Activated CD4-positive, alpha-beta T cell treated with anti-CD3 and anti-CD28 coated beads for 36 hours (primary cell): ENCODE measurements at places on chromosomes 3 and 15.

GRCh38 chr3:47888986-47889757 lies 86.2 kb downstream of the DHX30 start:
- DNase-seq: no peak

- DNase-seq: no peak
Observed at GRCh38 chr3:62632510-62633294, 242.5 kb downstream of the CADPS start.

GRCh38 chr15:36579792-36580431 lies 486 bp downstream of the CDIN1 start:
- peak; percentile 53 for DNase-seq

DNA sequence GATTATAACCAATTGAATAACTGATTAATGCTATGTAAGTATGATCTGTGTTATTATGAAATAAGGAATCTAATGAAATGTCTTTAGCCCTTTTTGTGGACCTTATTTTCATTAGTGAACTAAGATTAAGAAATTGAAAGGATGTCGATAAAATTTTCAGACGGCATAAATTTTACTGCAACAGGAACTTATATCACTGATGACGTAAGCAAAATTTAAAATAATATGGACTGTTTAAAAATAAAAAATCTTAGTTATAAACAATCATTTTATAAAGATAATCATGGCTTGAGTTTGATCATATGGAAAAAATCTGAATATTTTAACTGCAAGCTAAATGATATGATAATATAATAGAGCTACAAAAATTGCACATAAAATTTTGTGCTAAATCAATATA lies 112.7 kb downstream of the SPATA16 start:
- DNase-seq: no peak

- no peak for DNase-seq
Observed at GRCh38 chr3:32256206-32256605, 17.7 kb downstream of the CMTM8 start.

DNA sequence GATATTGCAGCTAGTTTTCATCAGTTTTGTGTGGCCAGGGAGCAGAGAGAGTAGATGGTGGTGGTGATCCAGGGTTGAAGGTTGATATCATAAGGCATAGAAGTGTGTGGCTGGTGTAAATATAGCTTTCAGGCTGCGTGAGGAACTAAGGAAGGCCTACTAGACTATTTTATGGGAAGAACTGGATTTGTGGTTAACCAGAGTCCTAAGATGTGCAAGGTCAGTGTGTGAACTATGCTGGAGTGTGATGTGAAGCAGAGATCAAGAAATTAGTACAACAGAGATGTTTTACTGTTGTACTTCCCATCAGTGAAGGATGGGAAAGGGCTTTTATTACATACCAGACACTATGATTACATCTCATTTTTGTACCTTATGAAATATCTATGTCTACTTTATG lies 41.5 kb downstream of the MAPK6 start:
- DNase-seq: no peak

DNA sequence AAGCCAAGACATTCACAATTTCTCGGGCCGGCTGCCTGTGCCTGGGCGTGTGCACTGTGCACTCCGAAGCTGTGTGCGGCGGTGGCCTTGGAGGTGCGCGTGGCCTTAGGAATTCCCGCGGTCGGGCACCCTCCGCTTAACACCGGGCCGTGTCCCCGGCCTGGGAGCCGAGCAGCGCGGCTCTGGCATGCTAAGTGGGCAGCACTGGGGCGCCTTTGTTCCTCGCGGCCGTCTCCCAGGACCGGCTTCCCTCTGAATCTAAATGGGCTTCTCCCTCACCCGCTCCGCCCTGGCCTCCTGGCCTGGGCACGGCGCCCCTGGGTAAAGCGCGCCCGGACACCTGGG lies 498 bp upstream of the ARNT2 start:
- DNase-seq: peak; percentile 7

GRCh38 chr15:91426412-91426811 lies 326.4 kb downstream of the SV2B start:
- peak; percentile 55 for DNase-seq

DNA sequence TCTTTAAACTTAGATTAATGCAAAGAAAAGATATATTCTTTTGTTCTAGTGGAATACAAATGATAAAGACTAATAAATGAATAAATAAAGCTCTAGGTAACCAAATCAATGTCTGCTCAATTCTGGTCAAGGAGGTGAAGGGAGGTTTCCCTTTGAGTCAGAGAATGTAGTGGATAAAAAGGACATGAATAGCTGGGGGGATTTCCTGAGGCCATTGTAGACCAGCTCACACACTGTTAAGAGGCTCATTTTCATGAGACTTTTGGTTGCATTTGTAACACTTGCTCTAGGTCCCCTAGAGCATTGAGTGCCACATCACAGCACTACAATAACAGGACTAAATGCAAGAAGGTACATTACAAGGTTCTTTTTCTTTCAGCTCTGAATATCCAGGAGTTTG lies 170.7 kb downstream of the TIGIT start:
- DNase-seq: no peak

DNA sequence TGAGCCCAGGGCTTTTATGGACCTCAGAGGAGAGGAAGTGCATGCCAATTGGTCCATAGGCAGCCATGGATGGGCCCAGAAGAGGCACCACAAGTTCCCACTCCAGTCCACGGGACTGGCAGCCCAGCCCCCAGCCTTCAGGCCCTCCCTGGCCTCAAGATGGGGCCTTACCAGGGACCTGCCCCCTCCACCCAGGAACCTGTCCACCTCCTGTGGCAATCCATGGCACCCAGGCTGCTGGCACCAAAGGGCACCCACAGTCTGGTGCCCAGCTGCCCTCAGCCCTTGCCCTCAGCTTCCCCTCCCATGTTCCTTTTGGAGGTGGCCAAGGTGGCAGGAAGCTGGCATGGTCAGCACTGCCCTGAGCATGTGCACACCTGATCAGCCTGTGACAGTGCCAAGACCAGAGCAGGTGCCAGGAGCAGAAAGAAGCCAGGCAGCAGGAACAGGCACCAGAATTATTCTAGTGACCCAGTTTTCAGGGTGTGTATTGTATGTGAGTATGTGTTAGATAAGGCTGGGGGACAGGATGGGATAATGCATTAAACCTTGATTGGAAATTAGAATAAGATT lies 415.0 kb downstream of the NTRK3 start:
- DNase-seq: no peak

DNA sequence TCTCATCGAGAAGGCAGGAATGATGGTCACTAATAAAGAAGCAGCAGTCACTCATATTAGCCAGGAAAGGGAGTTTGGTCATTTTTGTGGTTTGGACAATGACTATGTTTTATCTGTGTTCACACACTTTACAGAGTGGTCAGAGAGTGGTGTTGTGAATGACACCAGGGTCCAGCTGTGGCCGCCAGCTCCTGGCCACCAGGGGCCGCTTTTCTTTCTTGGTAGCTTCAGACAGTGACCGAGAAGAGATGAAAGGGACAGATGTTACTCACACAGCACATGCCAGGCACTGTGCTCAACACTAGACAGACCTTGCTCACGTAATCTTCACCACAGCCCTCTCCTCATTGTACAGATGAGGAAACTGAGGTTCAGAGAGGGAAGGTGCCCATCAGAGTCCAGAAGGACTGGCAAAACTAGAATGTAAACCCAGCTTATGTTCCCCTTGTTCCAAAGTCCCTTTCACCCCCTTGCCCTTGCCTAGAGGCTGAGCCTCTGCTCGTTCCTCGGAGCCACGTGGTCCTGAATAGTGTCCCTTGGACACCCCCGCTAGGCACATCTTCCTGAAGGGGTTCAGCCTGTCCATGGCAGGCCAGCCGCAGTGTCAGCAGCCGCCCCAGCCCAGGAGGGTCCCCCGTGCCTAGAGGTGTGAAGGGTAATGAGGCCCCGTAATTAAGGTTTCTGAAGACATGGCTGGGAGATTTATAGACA lies 55.6 kb downstream of the CYP11A1 start:
- no peak for DNase-seq

DNA sequence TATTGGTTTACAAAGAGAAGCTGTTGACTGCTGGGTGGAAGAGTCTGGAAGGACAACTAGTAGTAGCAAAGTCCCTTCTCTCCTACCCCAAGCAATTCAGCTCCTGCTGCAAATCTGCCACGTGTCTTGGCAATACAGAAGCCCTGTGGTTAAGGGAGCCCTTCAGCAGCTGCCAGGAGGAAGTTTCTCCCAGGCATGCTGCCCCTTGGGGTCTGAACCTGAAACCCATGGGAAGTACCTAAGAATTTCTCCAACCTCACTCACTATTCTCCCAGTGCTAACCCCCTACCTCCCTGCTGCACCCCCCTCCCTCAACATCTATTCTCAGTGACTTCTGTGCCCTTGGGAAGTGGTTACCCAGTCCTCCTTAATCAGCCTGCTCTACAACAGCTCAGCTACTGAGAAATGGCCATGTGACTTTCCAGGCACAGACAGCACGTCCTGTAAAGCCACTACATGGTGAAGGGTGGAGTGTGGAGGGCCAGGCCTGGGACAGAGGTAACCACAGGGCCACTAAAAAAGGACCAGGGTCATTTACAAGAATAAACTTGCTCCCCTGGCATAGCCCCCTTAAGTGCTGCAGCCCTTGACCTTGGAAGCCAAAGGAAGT lies 316.6 kb downstream of the NTRK3 start:
- DNase-seq: no peak

DNA sequence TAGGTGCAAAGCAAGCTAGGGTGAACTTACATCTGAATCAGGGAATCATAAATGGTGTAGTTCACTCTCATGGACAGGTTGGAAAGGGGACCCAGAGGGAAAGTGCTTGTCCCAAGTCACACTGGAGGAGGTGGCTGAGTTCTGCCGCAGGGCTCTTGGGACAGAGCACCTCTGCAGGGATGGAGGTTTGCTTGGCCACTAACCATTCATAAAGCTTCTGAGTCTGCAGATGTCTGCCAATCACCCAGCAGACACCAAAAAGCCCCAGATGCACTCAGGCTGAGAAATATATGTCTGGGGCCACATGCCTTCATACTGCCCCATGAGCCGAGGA lies 17.9 kb upstream of the RTP2 start:
- DNase-seq: no peak

DNA sequence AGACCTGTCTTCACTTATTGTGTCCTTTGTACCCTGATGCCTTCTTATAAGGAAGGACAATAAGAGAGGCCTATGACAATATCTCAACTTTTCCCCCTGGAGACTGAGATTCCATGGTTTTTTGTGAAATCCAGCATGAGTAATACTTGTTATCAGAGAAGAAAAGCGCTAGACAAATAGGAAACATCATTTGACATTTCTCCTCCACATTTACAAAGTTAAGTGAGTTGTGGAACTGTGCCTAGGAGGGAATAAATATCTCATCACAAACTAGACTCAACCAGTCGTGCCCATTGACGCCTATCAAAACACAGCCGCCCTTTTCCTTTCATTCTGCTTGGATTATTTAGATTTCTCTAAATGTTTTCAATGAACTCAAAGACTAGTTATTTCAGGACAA lies 253.1 kb downstream of the MECOM start:
- DNase-seq: no peak

DNA sequence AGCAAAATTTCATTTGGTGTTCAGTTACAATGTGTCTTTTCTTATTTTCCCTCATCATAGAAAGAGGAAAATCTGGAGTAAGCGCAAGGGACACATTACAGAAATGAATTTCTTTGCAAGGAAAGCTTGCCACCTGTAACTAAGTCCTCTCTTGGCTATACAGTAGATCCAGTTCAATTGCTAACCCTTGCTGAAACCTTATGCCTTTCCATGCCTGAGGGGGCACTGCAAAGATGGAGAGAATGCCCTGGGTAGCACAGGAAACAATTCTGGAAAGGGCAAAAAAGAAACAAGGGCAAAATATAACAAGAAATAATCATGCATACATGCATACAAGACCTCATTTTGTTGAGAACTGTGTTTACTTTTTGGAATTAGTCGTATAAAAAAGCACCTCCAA lies 4.3 kb downstream of the CADM2 start:
- no peak for DNase-seq

DNA sequence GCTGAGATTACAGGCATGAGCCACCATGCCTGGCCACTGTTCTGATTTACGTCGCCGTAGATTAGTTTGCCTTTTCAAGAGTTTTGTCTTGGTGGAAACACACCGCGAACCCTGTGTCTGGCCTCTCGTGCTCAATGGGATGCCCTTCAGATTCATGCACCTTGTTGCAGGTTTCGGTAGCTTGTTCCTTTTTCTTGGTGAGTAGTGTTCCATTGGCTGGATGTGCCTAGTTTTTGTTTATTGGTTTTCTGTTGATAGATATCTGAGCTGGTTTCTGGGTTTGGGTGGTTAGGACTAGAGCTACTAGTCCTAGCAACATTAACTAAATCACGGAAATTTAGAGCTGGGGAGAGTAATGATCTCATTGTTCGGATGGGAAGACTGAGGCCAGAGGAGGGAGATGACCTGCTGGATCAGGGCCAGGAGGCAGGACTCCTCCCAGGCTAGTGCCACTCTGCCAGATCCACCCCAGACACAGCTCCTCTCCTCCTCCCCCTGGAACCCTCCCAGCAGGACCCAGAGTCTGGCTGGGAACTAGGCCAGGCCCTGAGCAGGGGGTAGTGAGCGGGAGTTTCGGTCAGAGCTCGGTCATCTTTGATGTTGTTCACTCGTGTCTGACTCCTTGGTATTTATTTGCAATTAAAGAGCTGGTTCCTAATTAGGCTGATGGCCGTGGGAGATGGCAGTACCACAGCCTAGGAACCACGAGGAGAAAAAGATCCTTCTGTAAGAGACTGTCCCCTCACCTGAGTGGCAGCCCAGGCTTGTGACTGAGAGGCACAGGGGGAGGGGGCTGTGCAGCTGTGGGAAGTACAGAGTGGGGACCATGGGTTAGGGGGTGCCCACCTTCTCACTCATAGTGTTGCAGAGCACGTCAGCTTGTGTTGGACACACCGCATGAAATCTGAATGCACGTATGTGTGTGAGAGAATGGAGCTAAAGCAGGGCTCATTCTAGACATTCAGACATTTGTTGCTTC lies 73.4 kb downstream of the SMAD6 start:
- DNase-seq: no peak

DNA sequence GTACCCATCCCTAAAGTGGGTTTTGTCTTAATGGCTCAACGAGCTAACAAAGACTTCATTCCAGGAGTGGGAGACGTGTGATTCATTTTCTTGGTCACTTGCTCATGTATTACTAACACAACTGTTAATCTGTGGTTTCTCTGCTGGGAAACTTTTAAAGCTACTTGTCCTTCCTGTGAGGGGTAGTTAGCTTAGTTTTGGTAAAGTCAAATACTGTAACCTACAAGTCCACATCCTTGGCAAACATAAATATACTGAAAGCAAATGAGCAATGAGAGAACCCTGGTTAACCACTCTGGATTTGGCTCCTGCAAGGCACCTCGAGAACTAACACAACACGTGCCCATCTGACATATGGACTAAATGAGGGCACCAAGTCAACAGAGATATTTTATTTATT lies 19.9 kb downstream of the NOX5 start:
- no peak for DNase-seq

DNA sequence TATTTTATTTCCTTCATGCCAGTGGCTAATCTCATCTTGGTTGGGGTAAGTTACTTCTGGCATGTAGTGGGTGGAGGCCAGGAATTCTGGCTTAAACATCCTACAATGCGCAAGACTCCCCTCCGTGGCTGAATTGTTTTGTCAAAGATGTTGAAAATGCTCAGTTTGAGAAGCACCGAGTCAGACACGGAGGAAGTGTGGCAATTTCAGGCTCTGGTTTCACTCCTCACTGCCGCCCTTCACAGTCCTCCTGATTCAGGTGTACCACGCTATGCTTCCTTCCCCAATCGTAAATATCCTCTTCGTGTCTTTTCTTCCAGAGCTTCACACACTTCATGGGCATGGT lies 150.7 kb downstream of the OPA1 start:
- DNase-seq: peak; percentile 33

GRCh38 chr3:130755666-130756065 lies 9.0 kb upstream of the PIK3R4 start:
- no peak for DNase-seq

- no peak for DNase-seq
Observed at GRCh38 chr15:62453981-62454380, 288.9 kb upstream of the C2CD4B start.

- peak; percentile 46 for DNase-seq
Observed at GRCh38 chr3:109081746-109082510, 36.0 kb downstream of the MORC1 start.
